ENCODE measurements at places on chromosomes 1 and 21.

- DNase-seq: no peak
Observed at GRCh38 chr1:117143871-117144270, 22.3 kb upstream of the TRIM45 start.

GRCh38 chr1:225548140-225548857 is 104.6 kb downstream of the ENAH start:
- peak; percentile 28 for DNase-seq

- peak; percentile 89 for DNase-seq
Observed at GRCh38 chr1:10796029-10796944, at the start of gene CASZ1. Gene CASZ1 (minus strand): TSS chr1:10796646. CDS start chr1:10693889, 102,757 bp downstream.

- no peak for DNase-seq
Observed at GRCh38 chr1:213656503-213656902, 331.3 kb upstream of the PROX1 start.

DNA sequence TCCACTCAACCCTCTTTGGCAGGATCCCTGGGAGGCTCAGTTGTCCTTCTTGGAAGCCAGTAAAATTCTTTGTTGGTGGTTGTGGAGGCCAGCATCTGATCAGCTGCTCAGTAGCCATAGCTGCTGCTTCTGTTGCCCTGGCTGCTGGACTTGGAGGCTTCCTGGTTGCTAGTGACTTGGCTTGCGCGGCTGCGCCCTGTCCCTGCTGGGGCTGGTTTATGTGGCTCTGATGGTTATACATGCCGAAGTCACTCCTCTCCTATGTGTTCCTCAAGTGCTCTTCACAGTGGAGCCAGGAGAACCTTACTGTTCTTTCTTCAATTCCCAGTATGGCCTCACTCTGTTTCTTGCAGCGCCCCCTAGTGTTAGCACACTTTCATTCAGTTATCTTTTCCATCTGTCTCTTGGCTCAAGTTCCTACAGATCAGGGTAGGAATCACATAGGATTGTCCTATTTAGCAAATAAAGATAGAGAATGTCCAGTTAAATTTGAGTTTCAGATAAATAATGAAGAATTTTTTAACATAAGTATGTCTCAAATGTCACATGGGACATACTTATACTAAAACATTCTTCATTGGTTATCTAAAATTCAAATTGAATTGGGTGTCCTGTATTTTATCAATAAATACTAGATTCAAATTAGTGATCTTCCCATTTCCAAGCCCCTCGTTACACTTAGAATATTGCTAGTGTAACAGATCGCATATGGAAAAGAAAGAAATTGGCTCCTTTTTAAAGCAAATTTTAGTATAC is 176.5 kb downstream of the TGFB2 start:
- peak; percentile 60 for DNase-seq

- DNase-seq: peak; percentile 66
Observed at GRCh38 chr1:59316497-59317128, 19.7 kb downstream of the FGGY start.

DNA sequence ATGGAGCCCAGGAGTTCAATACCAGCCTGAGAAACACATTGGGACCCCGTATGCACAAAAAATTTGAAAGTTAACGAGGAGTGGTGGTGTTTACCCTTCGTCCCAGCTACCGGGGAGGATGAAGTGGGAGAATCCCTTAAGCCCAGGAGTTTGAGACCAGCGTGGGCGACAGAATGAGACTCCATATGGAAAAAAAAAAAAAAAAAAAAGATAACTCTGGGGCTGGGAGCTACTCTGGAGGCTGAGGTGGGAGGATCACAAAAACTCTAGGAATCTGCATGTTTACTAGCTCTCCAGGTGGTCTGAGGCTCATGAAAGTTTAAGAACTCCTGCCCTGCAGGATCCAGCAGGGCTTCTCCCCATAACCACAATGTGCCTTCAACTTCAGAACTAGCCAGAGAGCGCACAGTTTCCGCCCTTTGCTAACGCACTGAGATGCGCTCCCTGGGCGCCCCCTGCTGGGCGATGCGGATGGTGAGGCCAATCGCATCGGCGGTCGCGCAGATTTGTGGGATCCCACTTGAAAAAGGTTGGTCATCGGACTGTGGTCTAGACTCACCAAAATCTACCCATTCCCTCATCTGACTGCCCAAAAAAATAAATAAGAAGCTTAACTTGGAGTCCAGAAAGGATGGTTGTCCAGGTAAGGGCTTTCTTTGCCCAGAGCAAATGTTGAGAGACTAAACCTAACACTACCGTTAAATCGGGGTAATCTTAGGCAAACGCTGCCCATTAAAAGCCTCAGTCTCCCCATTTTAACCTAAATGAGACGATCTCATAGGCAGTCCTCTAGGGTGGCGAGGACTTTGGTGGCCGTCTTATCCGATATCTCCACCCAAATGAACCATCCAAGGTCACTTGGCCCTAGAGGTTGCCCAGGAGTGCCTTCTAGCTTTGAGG is 8.8 kb downstream of the ZNF683 start:
- peak; percentile 64 for DNase-seq

DNA sequence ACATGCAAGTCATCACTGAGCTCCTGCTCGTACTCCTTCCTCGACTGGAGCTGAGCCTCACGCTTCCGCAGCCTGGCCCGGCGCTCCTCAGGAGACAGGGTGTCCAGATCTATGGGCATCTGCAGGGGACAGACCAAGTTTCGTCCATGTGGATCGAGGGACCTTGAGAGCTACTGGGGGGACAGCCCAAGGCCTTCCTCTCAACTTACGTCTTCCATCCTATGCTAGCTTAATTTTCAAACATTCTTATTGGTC is 2.4 kb downstream of the MRPL55 start:
- no peak for DNase-seq

DNA sequence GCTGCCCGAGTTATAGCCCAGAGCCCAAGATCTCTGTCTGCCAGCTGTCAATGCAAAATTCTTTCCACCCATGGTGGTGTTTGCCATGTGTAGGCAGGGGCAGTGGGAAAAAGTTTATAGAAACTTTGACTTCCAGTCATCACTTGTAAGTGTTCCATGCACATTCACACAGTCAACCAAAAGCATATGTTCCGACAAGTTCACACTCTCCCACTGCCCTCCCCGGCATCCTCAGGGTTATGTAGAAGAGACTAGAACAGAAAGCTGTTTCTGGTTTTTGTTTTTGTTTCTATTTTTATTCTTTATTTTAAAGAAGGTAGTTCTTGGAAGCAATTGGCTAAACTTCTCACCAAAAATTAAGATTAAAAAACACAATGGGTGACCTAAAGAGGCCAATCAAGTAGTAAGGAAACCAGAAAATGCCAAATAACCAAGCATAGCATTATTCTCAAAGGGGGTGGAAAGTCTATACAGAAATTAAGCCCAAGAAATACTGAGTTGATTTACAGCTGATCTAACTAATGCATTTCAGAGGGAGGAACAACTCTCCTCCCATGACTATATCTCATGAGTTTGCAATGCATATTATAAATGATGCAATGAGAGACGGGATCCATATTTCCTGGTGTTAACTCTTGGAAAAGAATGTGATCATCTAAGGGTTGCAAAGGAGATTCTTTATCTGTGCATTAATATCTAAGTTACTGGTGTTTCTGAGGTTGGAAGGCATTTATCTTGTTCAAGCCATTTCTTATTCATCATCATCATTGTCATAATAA is 91.5 kb upstream of the ETS2 start:
- DNase-seq: no peak

- DNase-seq: no peak
Observed at GRCh38 chr1:111204201-111204982, 3.9 kb upstream of the DENND2D start.

GRCh38 chr1:187948170-187948794 is 1119.5 kb downstream of the PLA2G4A start:
- DNase-seq: no peak

- peak; percentile 92 for DNase-seq
Observed at GRCh38 chr1:93605812-93606512, 75.7 kb downstream of the BCAR3 start.

- no peak for DNase-seq
Observed at GRCh38 chr1:7680955-7681268, 90.2 kb upstream of the VAMP3 start.

DNA sequence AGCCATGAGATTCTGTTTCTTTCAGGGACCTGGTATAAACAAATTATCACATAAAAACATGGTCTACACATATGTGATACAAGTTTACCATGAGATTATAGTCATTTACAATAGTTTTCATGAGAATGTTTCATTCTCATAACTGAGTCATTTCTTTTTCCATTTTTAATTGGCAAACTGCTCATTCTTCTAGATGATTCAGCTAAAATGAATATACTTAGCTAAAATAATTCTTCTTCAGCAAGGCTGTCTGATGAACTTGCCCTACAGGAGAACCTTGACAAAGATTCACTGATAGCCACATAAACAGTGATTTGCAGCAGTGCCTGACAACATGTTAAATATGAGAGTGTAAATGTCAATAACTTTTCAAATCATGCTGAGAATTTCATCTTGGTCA is 253.2 kb downstream of the FMN2 start:
- DNase-seq: peak; percentile 38

DNA sequence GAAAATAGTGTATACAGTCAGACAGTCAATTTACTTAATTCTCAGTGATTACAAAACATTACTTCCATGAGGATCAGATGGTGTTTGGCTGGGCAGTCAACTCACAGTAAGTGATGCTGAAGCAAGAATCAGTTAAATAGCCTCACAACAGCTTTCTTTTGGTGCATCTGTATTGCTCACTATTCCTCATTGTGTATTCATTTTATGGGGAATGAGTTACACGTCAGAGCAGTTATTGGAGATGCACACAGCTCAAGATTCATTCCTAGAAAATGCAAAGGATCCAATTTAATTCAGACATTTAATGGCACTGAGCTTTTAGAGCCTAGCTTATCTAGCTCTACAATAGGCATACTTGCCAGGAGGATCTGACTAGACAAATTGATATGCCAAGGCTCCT is 150.6 kb downstream of the HS2ST1 start:
- DNase-seq: no peak

GRCh38 chr1:230254265-230254664 is 171.9 kb downstream of the PGBD5 start:
- DNase-seq: no peak

GRCh38 chr1:34520111-34520510 is 234.7 kb upstream of the GJB5 start:
- DNase-seq: no peak

DNA sequence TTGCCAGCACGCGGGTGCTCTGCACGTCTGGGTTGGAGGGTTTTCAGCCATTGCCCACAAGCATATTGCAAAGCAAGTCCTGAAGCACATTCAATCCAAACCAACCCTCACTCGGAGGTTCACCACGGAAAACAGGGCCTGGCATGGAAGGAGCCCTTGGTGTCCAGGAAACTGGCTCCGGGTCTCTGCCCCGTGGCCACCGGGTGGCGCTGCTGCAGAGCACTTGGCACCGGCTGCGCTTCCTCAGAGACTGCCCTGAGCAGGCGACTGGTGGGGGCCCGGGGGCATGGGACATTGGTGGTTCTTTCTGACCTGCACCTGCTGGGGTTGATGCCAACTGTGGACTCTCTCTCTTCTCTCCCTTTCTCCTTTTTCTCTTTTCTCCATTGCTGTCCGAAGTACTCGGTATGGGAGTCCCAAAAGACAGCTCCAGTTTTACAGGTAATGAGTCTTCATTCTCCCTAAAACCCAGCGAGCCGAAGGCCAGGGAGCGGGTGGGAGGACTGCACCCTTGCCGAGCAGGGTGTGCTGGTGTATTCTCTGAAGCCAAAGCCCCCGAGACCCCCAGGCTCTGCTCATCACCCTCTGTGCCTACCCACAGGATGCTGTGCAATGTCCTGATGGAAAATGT is 4.1 kb upstream of the KCNAB2 start:
- peak; percentile 6 for DNase-seq

GRCh38 chr1:188769936-188770335 is 1707.7 kb downstream of the BRINP3 start:
- DNase-seq: no peak

- DNase-seq: peak; percentile 61
Observed at GRCh38 chr1:215022204-215022603, 60.3 kb upstream of the KCNK2 start.

DNA sequence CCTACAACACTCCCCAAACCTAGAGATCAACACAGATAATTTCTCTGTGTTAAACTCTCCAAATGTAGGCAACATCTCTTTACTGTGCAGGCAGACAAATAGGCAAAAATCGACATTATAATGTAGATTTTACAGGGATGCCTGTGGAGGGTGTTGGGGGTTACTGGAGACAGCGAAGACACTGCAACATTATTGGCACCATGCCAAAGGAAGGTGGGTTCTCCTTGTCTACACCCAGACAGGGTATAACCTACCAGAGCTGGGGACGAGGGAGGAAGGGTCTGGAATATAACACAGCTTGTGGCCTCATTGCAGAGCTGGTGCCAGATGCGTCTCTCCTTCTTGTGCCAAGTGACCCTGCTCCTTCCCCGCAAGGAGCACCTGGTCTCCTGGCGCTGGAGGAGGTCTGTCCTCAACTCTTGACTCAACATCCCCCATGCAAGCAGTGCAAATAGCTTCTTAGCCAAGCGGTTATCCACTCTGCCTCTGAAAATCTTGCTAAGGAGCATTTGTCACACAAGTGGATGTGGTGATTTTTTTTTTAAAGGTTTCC is 404.0 kb downstream of the PRDM2 start:
- no peak for DNase-seq

DNA sequence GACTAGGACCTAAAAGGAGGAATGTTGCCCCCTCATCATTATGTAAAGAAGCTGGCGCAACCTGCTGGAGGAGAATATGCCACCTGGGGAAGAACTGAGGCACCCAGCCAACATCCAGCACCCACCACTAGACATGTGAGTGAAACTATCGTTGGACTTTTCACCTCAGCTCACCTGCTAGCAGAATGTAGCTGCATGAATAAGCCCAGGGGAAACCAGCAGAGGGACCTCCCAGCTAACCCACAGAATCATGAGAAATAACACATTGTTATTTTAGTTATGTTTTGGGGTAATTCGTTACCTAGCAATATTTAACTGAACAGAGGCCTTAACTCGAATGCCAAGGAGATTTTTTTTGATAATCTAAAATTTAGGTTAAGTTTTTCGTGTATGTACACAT is 542.5 kb upstream of the DAB1 start:
- DNase-seq: no peak

DNA sequence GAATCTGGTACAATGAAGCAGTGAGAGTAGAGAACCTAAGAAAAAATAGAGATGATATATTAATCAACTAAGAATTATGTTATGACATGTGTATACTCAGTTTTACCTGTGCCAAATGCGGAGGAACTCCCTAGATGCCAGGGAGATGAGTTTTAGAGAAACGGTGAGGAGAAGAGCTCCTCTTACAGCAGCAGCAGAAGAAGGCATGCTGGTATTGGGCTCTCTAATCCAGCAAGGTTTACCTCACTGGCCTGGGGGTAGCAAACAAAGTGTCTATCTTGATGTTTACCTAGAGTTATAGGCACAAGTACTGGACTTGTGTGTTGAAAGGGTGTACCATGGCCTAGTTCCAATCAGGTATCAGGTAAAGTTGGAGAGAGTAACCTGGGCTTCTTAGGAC is 28.9 kb upstream of the DEPDC1 start:
- DNase-seq: no peak

DNA sequence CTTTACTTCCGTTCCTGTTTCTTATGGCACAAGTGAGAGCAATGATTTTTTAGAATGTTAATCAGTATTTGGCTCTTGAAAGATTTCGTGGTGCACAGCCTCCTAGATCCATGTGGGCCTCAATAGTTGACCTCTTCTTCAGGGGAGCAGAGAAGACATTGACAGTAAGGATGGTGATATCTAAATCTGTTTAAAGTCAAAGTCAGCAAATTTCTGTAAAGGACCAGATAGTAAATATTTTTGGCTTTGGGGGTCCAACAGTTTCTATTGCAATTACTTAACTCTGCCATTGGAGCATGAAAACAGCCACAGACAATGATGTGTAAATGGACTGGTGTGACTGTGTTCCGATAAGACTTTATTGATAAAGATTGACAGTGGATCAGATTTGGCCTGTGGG is 27.4 kb downstream of the TNN start:
- DNase-seq: no peak

Data from AG10803 (cell line).